ENCODE measurements at places on chromosomes 5 and 9. TPM values are rescaled to one million over a fixed set of nuclear protein-coding genes. Genes with fewer than 3 reads are reported as not detected.

The GRIN3A gene
- total RNA-seq, result 6.9 TPM

The ADAMTS6 gene
- total RNA-seq, result 17.5 TPM

The RICTOR gene
- total RNA-seq, result 87.3 TPM

The C9orf57 gene
- total RNA-seq, result not detected

The CDH12 gene
- total RNA-seq, result 38.4 TPM

The WDR5 gene
- total RNA-seq, result 26.4 TPM

The SPARC gene
- 90.8 TPM for total RNA-seq

The SLC6A3 gene
- not detected for total RNA-seq

The OR13D1 gene
- not detected for total RNA-seq

The CRB2 gene
- total RNA-seq, result 5.3 TPM

The PCDHA9 gene
- total RNA-seq, result 18.6 TPM

The SAP30L gene
- 25.4 TPM for total RNA-seq

The PCAT7 gene
- total RNA-seq, result not detected
